ENCODE measurements at places on chromosomes 3 and 15. TPM values are rescaled to one million over a fixed set of nuclear protein-coding genes. Genes with fewer than 3 reads are reported as not detected.

- DNase-seq: no peak
- no peak overlapping the region for H3K4me3 ChIP-seq
- no peak overlapping the region for H3K27ac ChIP-seq
- no peaks in the 10 kb centered on the region for H3K4me1 ChIP-seq
- no peaks in the 10 kb centered on the region for H3K27me3 ChIP-seq
- H3K36me3 ChIP-seq: no peaks in the 10 kb centered on the region
These were observed 171.8 kb downstream of the EPHA6 start for GRCh38 chr3:96986241-96986640.

- H3K4me1 ChIP-seq: no peaks in the 10 kb centered on the region
- no peak overlapping the region for H3K27ac ChIP-seq
- H3K4me3 ChIP-seq: no peak overlapping the region
- H3K27me3 ChIP-seq: no peaks in the 10 kb centered on the region
- no peaks in the 10 kb centered on the region for H3K36me3 ChIP-seq
These were observed 54.3 kb downstream of the BDH1 start for GRCh38 chr3:197501496-197501878.

DNA sequence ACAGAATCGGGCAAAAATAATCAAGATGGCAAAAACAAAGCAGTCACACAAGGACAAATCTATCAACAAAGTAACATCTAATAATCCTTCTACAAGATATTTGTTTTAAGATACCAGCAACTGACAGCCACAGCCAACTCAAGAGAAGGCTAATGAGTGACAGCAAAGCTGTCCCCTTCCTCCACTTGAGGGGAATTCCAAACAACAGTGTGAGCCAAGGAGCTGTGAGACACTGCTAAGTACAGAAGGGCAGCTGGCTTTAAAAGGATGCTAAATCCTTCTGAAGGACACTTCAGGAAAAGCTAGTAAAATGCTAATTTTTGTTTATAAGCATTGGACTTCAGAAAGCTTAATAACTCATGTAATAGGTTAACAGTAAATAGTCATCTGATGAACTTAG lies 120.3 kb upstream of the GOLGA8J start:
- DNase-seq: no peak
- H3K4me1 ChIP-seq: no peaks in the 10 kb centered on the region
- H3K27ac ChIP-seq: no peak overlapping the region
- no peaks in the 10 kb centered on the region for H3K36me3 ChIP-seq
- H3K4me3 ChIP-seq: no peak overlapping the region

DNA sequence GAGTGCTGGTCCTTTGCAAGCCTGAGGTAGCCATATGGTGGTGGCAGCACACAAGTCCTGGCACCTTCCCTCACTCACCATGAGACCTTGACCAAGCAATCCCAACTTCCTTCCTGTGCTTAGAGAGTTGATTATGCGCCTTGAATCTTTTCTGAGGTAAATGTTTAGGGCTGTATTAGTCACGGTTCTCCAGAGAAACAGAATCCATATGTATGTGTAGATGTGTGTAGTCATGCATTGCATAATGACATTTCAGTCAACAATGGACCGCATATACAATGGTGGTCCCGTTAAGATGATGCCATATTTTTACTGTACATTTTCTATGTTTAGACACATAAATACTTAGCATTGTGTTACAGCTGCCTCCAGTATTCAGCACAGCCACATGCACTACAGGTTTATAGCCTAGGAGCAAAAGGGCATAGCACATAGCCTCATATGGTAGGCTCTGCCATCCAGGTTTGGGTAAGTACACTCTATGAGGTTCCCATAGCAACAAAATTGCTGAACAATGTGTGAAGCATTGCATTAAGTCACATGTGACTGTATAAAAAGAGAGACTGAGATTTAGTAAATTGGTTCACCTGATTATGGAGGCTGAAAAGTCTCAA lies 20.2 kb upstream of the NUP210 start:
- no peak overlapping the region for H3K27ac ChIP-seq
- no peaks in the 10 kb centered on the region for H3K4me1 ChIP-seq
- no peak overlapping the region for H3K4me3 ChIP-seq
- H3K36me3 ChIP-seq: no peaks in the 10 kb centered on the region
- no peaks in the 10 kb centered on the region for H3K27me3 ChIP-seq
- DNase-seq: no peak

BBS4 gene
- 7.7 TPM for polyA plus RNA-seq

CGNL1 gene
- not detected for polyA plus RNA-seq

TNFAIP8L3 gene
- polyA plus RNA-seq: not detected

Data from CD4-positive, alpha-beta memory T cell (primary cell).